SHP77 (cell line): ENCODE measurements at places on chromosomes 3 and 15.

GRCh38 chr3:11845651-11846050, 1.0 kb downstream of the TAMM41 start:
- DNase-seq = no peak

- no peak for DNase-seq
These were observed 535.1 kb upstream of the NR2F2 start for GRCh38 chr15:95795386-95795785.

GRCh38 chr15:74206801-74207281, 4.3 kb upstream of the STRA6 start:
- DNase-seq = no peak

GRCh38 chr15:96398776-96399175, 68.3 kb downstream of the NR2F2 start:
- no peak for DNase-seq
